ENCODE measurements at places on chromosomes 11 and 22.

DNA sequence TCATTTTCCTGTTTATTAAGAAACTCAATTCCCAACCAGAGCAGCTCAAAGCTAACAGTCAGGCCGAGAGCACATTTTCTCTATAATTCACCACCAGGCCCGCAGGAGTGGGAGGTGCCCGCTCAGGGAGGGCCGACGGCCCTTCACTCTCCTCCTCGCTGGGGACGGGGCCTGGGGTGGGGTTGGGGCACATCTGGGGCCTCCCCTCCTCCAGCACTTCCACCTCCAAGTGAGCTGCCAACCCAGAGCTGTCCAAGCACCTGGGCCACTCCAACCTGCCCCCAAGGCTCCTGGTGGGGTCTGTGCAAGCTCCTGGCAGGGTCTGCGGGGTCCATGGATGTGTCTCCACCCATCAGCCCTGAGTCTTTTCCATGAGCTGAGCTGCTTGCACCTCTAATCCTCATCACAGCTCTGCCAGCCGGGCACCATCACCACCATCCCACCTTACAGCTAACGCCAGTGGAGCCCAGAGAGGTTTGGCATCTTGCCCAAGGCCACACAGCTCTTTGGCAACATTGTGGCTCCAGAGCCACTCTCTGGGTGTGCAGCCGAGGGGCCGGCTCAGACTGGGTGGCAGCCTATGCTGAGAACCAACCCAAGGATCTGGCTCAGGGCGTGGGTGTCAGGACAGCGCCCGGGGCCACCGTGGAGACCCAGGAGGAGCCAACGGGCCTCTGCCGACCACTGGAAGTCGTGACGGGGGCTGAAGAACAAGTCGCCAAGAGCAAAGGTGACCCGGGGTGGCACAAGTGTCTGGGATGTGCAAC is 193.5 kb downstream of the BRD1 start:
- DNase-seq: no peak

DNA sequence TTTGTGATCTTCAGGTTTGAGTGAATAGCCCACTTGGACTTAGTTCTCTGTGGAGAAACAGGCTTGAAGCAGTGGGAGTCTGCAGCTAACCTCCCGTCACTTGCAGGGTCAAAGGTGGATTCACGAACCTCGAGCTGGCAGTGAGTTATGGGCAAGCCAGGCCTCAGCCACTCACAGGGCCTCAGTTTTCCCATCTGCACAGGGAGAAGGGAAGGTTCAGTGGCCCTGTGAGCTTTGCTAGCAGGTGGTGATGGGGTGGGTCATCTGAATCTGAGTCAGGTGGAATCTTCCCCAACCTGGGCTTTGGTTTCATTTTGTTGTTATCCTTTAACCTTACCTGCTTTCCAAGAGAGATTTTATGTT is 86.6 kb upstream of the GRIK4 start:
- peak; percentile 11 for DNase-seq

- DNase-seq: no peak
Observed at GRCh38 chr11:134932761-134933160, 520.7 kb upstream of the B3GAT1 start.

- DNase-seq: no peak
Observed at GRCh38 chr11:83540112-83540675, 254.0 kb upstream of the CCDC90B start.

DNA sequence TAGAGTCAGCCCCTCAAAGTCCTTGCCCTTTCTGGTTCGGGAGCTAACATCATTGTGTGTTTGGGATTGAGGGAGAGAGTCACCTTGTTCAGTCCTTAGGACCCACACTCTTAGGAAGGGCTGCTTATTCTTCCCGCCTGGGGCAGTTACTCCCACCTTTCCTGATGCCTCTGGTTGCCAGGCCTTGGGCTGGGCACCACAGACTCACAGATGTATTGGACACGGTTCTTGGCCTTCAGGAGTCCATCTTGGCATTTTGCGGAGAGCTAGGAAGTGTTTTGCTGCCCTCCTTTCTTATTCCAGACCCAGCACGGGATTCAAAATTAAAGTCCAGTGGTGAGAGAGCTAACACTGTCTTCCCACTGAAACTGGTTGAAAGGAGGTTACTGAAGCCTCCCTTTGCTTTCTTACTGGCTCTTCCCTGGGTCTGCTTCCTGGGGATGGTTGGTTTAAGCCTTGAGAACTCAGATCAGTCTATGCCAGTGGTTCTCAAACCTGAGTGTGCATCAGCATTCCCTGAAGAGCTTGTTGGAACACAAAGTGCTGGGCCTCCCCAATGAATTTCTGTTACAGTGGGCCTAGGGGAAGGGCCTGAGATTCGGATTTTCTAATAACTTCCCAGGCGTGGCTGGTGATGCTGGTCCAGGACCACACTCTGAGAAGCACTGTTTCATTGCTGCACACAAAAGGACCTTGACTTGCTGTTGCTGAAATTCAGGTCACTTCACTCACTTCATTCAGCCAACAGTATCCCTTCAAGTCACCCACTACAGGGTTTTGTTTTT is 1.4 kb downstream of the OSBP2 start:
- peak; percentile 32 for DNase-seq

DNA sequence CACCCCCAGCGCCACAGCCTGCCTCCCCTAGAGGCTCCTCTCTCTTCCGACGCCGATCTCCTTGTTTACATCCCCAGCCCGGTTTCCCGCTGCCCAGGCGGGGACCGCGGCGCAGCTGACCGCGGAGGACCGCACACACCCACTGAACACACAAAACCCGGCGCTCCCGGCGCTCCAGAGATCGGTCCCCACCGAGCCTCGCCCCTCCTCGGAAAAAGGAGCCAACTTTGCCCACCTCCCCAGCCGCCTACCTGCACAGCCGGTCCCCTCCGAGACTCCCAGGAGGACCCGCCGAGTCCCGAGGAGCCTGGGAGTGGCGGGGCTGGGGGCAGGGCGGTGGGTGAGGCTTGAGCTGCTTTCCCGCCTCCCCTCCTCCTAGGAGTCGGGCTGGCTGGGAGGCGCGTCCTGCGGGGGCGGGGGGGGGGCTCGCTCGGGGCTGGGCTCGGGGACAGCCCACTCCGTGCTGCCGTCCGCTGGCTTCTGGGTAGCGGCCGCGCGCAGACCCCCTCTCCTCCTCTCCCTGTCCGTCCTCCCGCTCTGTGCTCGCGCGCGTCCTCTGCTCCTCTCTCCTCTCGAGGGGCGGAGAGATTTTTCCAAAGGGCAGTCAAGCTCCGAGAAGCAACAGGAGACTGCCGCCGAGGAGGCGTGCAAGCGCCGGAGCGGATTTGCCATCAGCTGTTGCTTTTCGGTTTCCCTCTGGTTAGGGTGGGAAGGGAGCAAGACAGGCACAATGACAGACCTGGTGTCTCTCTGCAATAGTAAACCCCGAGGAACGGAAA is at the start of gene FXYD6:
FXYD6 (minus strand) TSS at position 318 of the 779 bp plus-strand sequence. CDS start 33,882 bp downstream, outside the sequence.
- DNase-seq: no peak

GRCh38 chr22:22025320-22026156 is 43.0 kb upstream of the TOP3B start:
- DNase-seq: peak; percentile 78

- DNase-seq: no peak
Observed at GRCh38 chr11:36193721-36194120, 95.5 kb downstream of the COMMD9 start.

GRCh38 chr11:95358511-95359340 is 127.7 kb upstream of the SESN3 start:
- DNase-seq: no peak

- DNase-seq: no peak
Observed at GRCh38 chr11:133081730-133082452, 450.4 kb downstream of the OPCML start.

DNA sequence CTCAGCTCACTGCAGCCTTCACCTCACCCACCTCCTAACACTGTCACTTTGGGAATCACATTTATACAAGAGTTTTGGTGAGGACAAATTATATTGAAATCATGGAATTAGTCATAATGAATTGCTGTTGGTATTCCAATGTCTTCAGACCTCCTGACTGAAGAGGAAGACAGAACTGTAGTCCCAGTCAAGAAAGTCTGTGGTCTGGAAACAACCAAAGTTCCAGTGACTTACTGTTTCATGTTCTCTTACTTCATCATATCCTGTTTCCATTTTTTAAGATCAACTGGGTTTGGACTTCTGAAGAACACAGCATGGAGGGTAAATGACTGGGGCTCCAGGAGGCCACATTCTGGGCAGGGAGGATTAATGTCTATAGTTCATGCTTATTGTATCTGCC is 43.0 kb upstream of the HIPK3 start:
- DNase-seq: no peak

- DNase-seq: peak; percentile 46
Observed at GRCh38 chr22:38468443-38469305, 778 bp downstream of the KDELR3 start.

- DNase-seq: no peak
Observed at GRCh38 chr11:74018331-74019005, 9.6 kb upstream of the UCP3 start.

- DNase-seq: no peak
Observed at GRCh38 chr11:62958547-62959421, 26.0 kb downstream of the SLC22A6 start.

DNA sequence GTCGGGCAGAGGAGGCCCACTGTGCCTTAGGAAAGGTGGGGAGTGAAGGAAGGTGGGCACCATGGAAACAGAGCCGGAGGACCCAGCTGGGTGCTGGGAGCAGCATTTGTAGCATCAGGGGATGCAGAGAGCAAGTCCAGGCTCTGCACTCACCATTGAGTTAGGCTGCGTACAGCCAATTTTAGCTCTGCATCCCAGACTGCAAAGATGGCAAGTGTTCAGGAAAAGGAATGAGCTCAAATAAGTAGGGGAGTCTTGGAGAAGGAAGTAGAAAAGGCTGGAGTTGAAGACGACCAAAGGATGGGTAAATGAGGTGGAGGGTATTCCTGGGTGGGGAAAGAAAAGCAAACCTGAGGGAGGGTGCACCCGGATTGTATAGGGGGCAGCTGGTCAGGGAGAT is 31.6 kb upstream of the ETS1 start:
- DNase-seq: no peak

GRCh38 chr11:91691872-91692271 is 532.7 kb upstream of the FAT3 start:
- DNase-seq: no peak

DNA sequence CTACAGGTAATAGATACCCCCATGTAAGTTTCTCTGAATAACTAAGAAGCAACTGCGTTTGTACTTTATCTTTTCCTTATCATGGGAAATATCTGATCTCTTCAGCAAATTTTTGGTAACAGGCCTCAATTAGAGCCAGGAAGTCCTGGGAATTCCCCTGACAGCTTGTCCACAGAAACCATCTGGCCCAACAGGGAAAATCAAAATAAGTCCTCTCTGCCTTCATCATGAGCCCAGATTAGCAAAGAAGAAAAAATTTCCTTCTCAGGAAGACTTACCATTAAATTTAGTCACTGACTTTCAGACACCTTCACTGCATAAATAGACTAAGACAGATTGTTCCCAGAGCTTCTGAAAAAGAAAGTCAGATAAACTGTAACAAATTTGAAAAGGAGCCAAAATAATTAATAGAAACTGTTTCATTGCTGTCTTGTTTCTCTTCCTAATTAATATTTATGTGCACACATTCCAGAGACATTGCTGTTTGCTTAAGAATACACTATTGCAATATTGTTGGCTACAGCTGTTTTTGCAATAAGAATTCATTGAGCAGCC is 278.1 kb upstream of the FAT3 start:
- DNase-seq: no peak

GRCh38 chr11:1333860-1334259 is 24.4 kb upstream of the TOLLIP start:
- DNase-seq: no peak

GRCh38 chr11:103112364-103112763 is 3.1 kb downstream of the DYNC2H1 start:
- no peak for DNase-seq

DNA sequence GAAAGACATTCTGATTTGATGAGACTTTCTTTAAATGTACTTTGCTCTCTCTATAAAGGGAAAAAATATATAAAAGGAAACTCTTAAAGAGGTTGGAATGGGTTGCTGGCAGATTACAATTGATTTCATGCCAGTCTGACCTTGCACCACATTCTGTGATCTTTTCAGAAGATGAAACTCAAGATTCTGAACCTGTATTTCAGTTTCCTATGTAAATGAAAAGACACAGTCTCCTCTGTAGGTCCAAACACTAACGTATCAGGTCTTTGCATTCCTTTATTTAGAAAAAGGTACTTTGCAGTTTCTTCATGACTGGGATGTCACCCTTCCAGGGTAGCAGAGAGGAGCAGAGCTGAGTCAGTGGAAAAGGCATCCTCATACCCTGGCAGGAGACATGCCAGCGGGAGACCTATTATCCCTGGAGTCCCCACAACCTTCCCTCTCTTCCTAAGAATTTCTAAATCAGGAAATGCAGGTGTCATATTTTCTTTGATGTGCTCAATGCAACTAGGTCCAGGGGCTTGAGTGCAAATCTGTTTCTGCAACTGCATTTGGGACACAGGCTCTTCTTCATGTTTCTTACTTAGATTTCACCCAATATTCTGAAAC is 282.6 kb downstream of the CADM1 start:
- no peak for DNase-seq

DNA sequence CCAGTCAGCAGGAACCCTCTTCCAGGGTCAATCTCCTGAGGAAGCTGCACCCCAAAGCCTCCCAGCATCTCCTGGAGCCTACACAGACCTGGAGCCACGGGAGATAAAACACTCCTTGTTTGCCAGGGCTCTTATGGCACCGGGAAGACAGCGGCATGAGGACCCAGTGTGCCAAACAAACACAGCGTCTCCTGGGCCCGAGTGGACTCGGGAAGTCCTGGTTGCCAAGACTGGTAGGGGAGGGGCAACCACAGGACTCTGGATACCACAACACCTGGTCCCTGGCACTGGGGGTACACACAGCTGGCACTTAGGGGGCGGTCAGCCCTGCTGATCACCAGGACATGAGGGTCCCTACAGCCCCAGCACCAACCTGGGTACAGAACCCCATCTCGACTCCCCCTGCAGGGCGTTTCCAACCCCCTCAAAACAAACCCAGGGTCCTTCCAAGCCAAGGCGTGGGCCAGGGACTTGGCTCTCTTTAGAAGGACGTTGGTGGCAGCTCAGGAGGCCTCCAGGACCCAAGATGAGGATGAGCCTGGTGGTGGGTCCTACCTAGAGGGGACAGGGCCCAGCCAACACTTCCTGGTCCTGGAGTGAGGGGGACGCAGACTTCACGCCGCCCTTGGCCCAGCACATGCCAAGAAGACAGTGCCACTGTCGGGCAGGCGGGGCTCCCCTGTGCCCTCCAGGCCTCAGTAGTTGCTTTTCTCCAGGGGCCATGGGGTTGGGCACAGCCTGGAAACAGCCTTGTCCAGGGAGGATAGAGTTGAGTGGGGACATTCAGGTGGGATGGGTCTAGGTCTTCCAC is 85.0 kb downstream of the CELSR1 start:
- no peak for DNase-seq

- no peak for DNase-seq
Observed at GRCh38 chr11:66561178-66561974, 7.0 kb downstream of the CTSF start.

DNA sequence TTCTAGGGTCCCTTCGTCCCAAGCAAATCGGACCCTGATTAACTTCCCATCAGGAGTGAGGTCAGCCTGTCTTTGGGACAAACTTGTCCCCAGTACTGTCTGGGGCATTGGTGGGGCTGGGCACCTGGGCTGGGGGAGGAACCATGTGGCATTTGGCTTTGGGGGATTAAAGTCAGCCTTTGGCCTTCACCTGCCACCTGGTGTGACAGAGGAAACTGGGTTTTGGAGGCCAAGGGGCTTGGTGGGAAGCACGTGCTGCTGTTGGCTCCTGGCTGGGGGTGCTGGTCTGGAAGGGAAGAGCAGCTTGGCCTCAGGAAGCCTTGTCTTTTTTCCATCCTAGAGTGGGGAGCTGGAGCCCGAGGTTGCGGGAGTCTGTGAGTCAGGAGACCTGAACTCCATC is 78.4 kb upstream of the NECTIN1 start:
- DNase-seq: no peak

Data from GM13977 (cell line).